Stimulated activated CD4-positive, alpha-beta T cell treated with anti-CD3 and anti-CD28 coated beads, Interleukin-4, amount 100 ng/mL, for 4 hours (primary cell): ENCODE measurements at places on chromosomes 11 and 22.
A peak's percentile ranks its signal among the peaks of the same experiment; 100 is the strongest.

GRCh38 chr11:12045914-12046635 is 37.6 kb upstream of the DKK3 start:
- DNase-seq, result no peak

- no peak for DNase-seq
Measured at GRCh38 chr11:120540744-120541465, 29.4 kb downstream of the GRIK4 start.

DNA sequence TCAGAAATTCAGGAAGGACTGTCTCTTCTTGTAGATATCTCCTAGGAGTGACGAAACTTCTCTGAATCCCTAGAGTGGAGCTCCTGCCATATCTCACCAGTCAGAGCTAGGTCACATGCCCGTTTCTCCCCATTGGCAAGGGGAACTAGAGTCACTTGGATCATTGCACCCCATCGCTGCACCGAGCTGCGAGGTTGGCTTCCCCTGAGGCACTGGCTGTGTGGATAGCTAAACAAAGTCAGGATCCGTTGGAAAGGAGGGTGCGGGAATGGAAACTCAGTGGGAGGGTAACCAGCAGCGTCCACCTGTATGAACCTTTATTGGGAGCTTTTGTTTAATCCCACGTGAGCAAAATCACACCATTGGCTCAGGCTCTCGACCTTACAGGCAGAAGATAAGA is 283.8 kb downstream of the BRD1 start:
- no peak for DNase-seq

GRCh38 chr22:25219211-25219689 is at the start of gene CRYBB2:
TSS of gene CRYBB2 (plus strand) at chr22:25219639. CDS start at chr22:25221430, 1,791 bp downstream.
- no peak for DNase-seq

DNA sequence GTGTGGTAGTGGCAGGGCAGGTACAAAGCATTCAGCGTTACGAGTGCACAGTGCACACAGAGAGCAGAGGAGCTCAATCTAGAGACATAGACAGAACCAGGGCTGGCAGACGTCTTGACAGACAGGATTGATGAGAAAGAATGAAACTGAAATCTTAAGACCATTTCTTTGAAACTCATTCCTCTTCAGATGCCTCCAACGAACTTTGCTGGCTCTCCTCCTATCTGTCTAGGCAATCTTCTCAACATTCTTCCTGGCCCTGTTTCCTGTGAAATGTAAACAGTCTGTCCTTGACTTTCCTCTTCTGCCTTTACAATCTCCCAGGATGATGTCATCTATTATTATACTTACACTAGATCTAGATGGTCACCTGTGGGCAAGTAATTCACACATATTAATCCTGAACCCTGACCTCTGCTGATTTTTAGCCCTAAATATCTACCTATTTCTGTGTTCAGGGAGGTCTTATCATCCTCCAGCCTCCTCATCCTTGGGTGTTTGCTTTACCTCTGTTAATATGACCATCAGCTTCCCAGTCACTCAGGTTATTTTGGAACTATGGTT is 119.5 kb downstream of the ENTHD1 start:
- DNase-seq, result peak; percentile 41

- no peak for DNase-seq
Measured at GRCh38 chr11:101741479-101742175, 157.8 kb upstream of the TRPC6 start.

DNA sequence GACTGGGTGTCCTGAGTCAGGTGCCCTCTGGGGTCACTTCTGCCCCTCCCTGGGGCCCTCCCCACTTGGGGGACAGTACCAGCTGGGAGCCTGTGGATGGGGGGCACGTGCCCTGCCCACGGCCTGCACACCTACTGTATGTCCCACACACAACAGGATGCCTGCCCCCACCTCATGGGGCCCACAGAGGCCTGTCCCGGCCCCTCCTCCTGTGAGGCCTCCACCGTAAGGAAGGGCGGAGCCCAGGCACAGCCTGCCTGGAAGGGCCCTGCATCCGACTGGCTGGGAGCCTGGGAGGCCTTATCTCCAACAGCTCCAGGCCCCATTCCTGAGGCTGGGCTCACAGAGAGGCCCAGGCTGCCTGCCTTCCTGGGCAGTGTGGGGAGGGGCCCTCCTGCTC is 47.8 kb downstream of the BRSK2 start:
- DNase-seq, result no peak

DNA sequence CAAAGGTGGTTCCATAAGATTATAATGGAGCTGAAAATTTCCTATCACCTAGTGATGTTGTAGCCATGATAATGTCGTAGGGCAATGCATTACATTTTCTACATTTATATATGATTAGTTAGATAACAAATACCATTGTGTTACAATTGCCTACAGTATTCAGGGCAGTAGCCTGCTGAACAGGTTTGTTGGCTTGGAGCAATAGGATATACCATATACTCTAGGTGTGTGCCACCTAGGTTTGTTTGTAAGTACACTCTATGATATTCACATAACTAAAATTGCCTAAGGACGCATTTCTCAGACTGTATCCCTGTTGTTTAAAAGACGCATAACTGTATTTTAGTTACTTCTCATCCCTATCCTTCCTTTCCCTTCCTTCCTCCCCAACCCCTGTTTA is 13.6 kb downstream of the PLEKHB1 start:
- DNase-seq, result no peak

GRCh38 chr11:128717516-128717915 is 23.6 kb downstream of the FLI1 start:
- DNase-seq, result no peak

GRCh38 chr22:39627865-39628562 is 57.5 kb downstream of the CACNA1I start:
- DNase-seq, result no peak

GRCh38 chr11:59247531-59248227 is 35.0 kb upstream of the MPEG1 start:
- no peak for DNase-seq

- DNase-seq, result no peak
Measured at GRCh38 chr11:83158965-83159901, 2.3 kb downstream of the PCF11 start.

DNA sequence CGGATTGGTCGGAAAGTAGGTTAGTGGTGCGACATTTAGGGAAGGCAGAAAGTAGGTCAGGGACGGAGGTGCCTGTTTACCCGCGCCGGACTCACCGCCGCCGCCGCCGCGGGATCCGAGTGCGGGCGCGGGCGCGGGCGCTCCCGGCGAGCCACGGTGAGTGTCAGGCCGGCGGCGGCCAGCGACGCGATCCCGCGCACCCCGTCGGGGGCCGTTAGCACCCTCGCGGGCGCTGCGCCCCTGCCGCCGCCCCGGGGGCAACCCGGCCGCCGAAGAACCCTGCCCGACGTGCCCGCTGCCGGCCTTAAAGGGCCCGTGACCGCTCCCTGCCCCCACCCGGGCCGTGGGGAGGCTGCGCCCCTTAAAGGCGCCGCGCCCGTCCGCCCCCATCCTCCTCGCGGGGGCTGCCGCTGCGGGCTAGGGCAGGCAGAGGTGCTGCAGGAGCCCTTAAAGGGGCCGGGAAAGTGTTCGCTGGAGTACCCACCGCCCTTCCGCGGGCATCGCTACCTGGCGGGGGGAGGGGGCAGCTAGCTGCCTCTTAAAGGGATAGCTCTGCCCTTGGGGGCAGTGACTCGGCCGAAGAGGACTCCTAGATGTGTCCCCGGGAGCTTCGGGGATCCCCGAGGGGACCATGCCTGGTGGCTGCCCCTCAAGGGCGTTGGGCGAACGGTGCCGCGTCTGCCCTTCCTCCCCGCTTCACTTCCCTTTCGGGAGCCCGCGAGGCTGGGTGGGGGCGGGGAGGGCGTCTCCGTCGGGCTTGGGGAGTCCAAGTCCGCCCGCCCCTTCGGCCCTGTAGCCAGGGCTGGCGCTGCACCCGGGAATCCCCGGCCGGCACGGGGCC is at the start of gene BMAL1:
BMAL1 (plus strand) TSS at position 23 of the 841 bp plus-strand sequence. CDS start 76,519 bp downstream, outside the sequence.
- DNase-seq, result peak; percentile 38

DNA sequence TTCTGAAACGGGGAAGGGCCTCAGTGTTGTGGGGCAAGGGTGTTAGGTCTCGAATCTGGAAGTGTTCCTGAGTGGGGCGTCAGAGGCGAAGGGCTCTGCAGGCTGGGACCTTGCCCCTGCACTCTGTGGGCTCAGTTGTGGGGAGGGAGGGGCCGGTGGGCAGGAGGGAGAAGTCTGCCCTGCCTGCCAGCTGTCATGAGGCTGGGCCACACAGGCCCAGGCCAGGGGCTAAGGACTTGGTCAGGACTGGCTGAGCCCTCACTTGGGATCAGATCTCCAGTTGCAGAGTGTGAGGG is at the start of gene CRACR2B:
CRACR2B (plus strand) TSS at position 23 of the 296 bp plus-strand sequence. CDS start 689 bp downstream, outside the sequence.
- DNase-seq, result no peak

DNA sequence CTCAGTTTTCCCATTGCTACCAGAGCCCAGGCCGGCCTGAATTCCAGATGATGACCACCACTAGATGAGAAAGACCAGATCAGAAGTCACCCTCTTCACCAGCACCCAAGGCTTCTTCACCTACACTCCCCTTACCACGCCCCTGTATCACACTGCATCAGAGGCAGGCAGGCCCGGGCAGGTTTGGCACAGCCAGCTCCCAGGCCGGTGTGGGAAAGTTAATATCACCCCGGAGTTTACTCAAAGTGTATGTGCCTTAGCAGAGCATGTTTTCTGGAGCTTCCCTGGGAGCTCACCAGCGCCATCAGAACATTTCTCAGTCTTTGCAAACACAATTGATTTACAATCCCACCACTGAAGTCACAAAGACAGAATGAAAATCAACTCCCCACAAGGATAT is 47.5 kb upstream of the POU2AF1 start:
- no peak for DNase-seq

- DNase-seq, result peak; percentile 57
Measured at GRCh38 chr11:44611687-44612434, 46.4 kb downstream of the CD82 start.

DNA sequence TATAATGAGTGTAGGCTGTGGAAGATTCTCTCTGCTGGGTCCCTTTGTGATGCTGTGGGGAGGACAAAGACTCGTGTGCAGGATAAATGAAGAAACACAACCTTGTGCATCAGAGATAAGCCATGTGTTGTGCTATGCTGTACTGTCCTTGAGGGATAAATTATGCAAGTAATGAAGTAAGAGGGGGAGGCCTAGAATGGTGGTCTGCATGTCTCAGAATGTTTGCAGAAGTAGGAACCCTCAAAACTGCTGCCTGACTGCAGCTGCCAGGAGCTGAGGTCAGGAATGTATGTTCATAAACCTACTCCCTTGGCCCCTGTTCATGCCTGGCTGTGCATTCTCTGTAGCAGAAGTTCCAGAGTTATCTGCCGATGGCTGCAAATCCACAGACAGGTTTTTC is 4.6 kb upstream of the SMCO4 start:
- DNase-seq, result no peak

- DNase-seq, result peak; percentile 20
Measured at GRCh38 chr11:123640677-123641494, 13.5 kb downstream of the SCN3B start.

DNA sequence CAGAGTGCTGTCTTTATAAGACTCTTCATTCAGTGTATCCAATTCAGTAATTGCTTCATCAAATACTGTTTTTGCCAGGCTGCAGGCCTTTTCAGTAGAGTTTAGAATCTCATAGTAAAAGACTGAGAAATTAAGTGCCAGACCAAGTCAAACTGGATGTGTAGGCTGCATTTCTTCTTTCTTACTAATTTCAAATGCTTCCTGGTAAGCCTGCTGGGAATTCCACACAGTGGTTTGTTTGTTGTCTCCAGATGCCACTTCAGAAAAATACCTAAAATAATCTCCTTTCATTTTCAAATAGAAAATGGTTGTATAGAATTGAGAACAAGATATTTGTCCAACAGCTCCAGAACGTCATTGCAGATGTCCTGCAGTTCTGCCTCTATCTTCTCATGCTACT is 34.7 kb downstream of the LDHAL6A start:
- no peak for DNase-seq

DNA sequence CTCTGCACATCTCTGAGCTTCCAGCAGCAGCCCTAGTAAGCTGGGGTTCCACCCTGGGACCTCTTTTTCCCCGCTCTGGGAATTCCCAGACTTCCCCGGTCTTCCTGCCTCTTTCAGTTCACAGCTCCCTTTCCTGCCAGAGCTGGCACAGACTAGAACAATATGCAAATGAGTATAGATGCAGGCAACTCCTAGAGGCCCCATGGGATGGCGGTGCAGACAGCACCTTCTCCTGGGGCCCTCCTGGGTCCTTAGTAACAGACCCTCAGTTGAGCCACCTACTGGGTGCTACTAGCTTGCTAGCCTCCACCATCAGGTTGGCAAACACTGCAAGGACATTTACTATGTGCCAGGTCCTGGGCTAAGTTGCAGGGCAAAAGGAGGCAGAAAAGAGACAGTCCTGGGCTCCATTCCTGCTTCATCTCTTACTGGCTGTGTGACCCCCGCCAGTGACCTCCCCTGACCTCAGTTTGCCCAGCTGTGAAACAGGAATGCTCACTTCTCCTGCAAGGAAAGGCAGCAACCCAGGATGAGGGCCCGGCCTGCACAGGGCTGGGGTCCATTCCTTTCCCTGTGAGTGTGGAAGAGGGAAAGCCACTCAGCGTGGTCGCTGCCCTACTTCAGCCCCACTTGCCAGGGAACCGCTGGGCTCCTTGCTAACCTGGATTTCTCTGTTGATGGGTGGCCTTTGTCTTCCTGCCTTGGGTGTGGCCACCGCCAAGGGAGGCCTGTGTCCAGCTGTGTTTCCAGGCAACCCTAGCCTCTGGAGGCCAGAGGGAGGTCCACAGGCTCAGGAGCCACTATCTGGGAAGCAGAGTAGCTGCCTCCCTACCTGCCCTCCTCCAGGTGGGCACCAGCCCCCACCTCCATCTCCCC is 7.3 kb downstream of the RELT start:
- DNase-seq, result no peak

DNA sequence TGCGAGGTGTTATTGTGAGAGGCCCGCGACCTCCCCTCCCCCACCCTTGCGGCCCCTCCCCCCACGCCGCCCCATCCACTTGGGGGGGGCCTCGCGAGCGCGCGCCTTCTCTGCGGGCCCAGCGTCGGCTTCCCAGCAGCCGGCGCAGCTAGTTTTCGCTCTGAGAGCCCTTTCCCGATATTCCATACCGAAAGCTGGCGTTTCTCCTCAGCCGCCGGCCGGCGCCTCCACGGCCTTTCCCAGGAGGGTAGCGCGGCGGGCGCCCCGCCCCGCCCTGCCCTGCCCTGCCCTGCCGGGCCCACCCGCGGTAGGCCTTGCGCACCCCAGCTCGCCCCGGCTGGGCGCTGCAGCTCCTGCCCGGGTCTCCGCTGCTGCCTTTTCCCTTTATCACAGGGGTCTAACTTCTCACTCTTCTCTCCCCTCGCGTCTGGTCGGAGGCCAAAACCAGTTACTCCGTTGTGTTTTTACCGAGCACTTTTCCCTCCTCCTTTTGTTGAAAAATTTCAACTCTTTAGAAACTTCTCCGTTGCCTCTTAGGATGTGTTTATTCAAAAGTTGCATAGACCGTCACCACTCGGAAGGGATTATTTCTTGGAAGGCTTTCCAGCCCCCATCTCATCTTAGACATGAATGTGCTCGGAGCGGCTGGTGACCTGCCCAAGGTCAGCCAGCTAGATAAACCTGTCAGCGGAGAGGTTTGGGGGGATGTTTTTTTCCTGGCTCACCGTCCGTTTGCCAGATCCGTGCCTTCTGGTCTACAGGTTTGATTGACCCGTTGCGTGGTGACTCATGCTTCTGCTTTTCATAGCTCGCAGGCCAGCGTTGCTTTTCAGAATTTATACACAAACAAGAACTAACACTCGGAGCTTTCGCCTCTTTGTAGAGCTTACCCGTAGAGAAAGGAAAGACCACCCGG is 648 bp downstream of the PAFAH1B2 start:
- peak; percentile 9 for DNase-seq

- DNase-seq, result no peak
Measured at GRCh38 chr11:40337118-40337517, 1122.3 kb downstream of the LRRC4C start.

GRCh38 chr11:86365546-86365945 is 9.1 kb upstream of the CCDC81 start:
- DNase-seq, result no peak

GRCh38 chr11:33753304-33753967 is 17.2 kb upstream of the CD59 start:
- no peak for DNase-seq
